Immature natural killer cell (primary cell): ENCODE measurements at places on chromosomes 6 and 20. TPM values are rescaled to one million over a fixed set of nuclear protein-coding genes. Genes with fewer than 3 reads are reported as not detected.

MKKS gene
- 27.5 TPM for polyA plus RNA-seq

GRCh38 chr6:35665573-35665972, 23.1 kb downstream of the FKBP5 start:
- H3K27me3 ChIP-seq, result no peaks in the 10 kb centered on the region
- peaks cover 28% of the 10 kb centered on the region for H3K4me1 ChIP-seq
- no peak for DNase-seq
- H3K36me3 ChIP-seq, result no peaks in the 10 kb centered on the region
- H3K4me3 ChIP-seq, result no peak overlapping the region
- no peak overlapping the region for H3K27ac ChIP-seq

DNA sequence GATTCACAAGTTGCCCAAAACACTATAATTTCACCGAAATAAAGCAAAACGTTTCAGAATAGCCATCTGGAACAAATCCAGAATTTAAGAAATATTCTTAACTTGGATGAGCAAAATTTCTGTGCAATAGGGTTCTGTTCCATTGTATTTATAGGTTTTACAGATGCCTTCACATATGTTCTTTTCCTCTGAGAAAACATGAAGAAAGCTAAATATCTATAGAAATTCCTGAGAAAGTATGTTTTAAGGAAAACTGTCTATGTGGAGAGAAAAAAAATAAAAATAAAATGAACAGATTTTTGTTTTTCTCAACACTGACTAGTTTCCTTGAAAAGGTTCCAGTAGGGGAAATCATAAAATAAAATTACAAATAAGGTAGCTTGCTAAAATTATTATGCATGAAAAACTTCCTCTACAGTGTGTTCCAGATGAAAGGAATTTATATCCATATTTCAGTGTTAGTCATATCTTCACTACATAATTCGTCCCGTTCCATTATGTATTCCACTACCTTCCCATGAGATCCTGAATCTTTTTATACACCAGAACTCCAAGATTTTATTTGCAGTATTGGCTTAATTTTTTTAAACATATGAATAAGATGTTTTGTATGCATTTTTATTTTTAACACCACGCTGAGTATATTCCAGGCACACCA, 42.4 kb upstream of the TMX4 start:
- no peaks in the 10 kb centered on the region for H3K27me3 ChIP-seq
- H3K4me1 ChIP-seq, result no peaks in the 10 kb centered on the region
- H3K36me3 ChIP-seq, result no peaks in the 10 kb centered on the region

- no peak overlapping the region for H3K27ac ChIP-seq
- H3K4me1 ChIP-seq, result peaks cover 8% of the 10 kb centered on the region
- no peaks in the 10 kb centered on the region for H3K36me3 ChIP-seq
- DNase-seq, result no peak
- H3K27me3 ChIP-seq, result no peaks in the 10 kb centered on the region
Observed at GRCh38 chr6:25417046-25417605, 138.0 kb downstream of the CARMIL1 start.

GRCh38 chr6:30857549-30857948, 26.8 kb upstream of the DDR1 start:
- peaks cover 3% of the 10 kb centered on the region for H3K27me3 ChIP-seq
- no peak overlapping the region for H3K27ac ChIP-seq
- DNase-seq, result no peak
- H3K4me1 ChIP-seq, result no peaks in the 10 kb centered on the region
- no peak overlapping the region for H3K4me3 ChIP-seq
